Left colon (tissue), 2 donors: ENCODE measurements at places on chromosomes 3 and 15. TPM values are rescaled to one million over a fixed set of nuclear protein-coding genes. Genes with fewer than 3 reads are reported as not detected.

DNA sequence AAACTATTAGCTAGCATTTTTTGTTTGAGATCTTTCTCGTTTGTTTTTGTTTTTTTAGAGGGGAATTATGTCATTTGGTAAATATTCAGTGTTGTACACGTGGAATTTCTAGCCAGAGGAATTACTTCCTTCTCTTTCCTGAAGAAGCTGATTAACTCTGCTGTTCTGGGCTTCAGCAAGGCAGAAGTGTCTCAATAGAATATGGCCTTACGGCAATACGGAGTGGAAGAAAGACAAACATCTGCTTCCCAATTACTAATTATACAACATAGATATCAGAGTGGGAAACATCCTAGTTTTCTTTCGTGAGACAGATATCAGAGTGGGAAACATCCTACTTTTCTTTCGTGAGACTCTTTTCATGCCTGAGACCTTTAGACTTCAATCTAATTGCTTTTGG is 11.9 kb downstream of the P3H2 start:
- no peak for DNase-seq

GRCh38 chr3:45987368-45988291 is 8.0 kb downstream of the FYCO1 start:
- no peak for DNase-seq

- DNase-seq, result no peak
These were observed 195.9 kb downstream of the ITPR1 start for GRCh38 chr3:4689021-4689420.

- no peak for DNase-seq
These were observed 219.0 kb downstream of the NFKBIZ start for GRCh38 chr3:102068327-102068726.

FMN1 gene
- 36.2 TPM for total RNA-seq

GRCh38 chr15:67188551-67189218 is 65.8 kb downstream of the AAGAB start:
- DNase-seq, result no peak

- no peak for DNase-seq
These were observed 23.8 kb downstream of the NTRK3 start for GRCh38 chr15:88232771-88233201.

- DNase-seq, result no peak
These were observed 174.4 kb downstream of the STAG1 start for GRCh38 chr3:136577791-136578190.

GRCh38 chr3:161177991-161178390 is 43.1 kb upstream of the NMD3 start:
- DNase-seq, result no peak

DNA sequence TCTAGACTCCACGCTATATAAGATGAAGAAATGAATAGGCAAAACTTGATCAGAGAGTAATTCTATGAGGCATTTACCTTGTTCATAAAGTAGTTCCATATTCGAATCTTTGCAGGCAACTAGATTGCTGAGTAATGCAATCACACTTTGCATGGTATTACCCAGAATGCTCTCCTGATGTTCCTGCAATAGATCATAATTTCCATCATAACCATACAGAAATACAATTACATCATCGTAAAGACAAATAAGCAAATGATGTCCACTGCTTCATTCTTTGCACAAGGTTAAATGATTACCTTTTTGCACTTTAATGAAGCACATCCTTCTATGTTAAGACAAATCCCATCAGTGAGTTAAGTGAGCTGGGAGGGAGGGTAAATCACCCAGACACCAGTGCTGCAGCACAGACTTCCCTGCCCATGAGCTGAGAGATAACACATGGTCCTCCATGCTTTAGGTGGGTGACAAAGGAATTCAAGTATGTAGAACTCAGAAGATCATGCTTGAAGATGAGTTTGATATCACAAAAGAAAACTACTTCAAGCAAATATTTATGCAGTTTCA is 366.7 kb downstream of the CTNNB1 start:
- DNase-seq, result no peak

GRCh38 chr3:81592101-81592500 is 169.3 kb downstream of the GBE1 start:
- DNase-seq, result peak; percentile 2

QTRT2 gene
- total RNA-seq, result 19.5 TPM

DNA sequence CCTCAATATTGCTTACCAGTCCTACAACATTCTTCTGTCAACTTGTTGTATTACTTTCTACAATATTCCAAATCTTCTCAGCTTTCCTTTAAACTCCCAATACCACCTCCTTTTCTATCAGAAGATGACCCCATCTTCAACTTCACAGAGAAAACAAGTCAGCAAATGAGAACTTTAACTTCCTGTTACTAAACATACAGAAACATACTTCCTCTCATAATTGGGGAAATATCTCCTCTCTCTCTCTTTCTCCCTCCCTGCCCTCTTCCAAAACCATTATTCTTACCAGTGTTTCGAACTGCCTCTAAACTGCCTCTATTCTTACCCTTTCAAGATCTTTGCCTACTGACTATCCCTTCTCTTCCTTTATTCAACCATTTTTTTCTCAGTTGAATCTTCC is 1.8 kb upstream of the SNAP23 start:
- DNase-seq, result no peak

DNA sequence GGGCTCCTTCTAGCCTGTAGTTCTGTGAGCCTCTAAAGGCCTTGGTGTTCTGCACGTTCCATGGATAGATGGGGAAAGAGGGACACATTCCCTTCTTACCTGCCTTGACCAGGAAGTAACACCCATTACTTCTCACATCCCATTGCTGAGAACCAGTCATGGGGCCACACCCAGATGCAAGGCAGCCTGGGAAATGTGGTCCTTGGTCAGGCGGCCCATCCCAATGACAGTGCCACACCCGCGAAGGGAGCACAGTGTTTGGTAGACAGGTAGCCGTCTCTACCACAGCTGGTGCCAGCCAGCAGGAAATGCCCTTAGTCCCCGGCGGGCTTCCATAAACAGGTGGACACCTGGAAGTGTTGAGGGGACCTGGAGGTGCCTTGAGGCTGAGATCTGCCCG is 23.2 kb upstream of the LCTL start:
- peak; percentile 14 for DNase-seq

GRCh38 chr3:8886546-8886945 is 76.7 kb downstream of the RAD18 start:
- no peak for DNase-seq
